ENCODE measurements at places on chromosomes 2 and 18.

- no peaks in the 10 kb centered on the region for H3K36me3 ChIP-seq
- H3K4me3 ChIP-seq: no peak overlapping the region
- no peak overlapping the region for H3K27ac ChIP-seq
- no peaks in the 10 kb centered on the region for H3K27me3 ChIP-seq
Observed at GRCh38 chr2:189514104-189514503, 66.5 kb downstream of the SLC40A1 start.

DNA sequence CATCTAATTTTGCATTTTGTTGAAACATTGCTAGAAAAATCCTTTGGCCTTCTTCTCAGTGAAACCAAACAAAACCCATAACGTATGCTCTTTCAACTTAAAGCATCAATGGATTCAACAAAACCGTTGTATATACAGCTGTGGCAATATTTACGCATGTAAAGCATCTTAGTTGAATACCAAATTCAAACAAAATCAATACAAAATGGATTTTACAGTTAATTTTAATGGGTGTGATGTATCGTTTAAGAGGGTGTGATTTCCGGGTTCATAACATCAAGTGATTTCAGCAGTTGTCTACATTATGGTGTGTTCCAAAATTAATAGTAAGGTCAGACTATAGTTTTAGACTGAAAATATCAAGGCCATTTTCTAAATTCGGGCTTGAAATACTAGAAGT lies 198.2 kb downstream of the TGIF1 start:
- peaks cover 5% of the 10 kb centered on the region for H3K4me1 ChIP-seq
- H3K4me3 ChIP-seq: no peak overlapping the region
- no peaks in the 10 kb centered on the region for H3K27me3 ChIP-seq

GRCh38 chr2:10906926-10907625 lies 4.7 kb upstream of the KCNF1 start:
- peaks cover 10% of the 10 kb centered on the region for H3K4me1 ChIP-seq
- H3K4me3 ChIP-seq: no peak overlapping the region
- DNase-seq: no peak
- peaks cover 15% of the 10 kb centered on the region for H3K27me3 ChIP-seq
- no peak overlapping the region for H3K27ac ChIP-seq

GRCh38 chr2:169664978-169665930 lies 29.0 kb downstream of the CFAP210 start:
- H3K4me3 ChIP-seq: no peak overlapping the region
- no peak for DNase-seq
- H3K27ac ChIP-seq: no peak overlapping the region
- no peaks in the 10 kb centered on the region for H3K27me3 ChIP-seq
- H3K36me3 ChIP-seq: no peaks in the 10 kb centered on the region
- H3K4me1 ChIP-seq: no peaks in the 10 kb centered on the region

DNA sequence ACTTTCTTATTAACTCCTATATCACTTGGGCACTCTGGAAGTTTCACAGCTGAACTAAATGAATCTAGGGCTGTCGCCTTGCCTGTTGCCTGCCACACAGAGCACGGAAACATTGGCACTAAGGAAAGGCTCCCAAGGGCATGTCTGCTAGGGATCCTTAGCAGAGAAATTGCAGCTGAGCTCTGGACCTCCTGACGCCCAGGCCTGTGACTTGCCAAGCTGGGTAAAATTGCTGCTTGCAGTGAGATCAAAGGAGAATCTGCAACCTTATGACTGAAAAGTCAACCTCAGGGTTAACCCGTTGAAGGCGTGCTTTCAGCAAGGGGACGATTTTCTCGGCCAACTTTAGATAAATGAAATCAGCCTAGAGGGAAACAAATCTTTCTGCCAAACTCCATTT lies 189.8 kb downstream of the NCK2 start:
- no peaks in the 10 kb centered on the region for H3K36me3 ChIP-seq
- H3K27me3 ChIP-seq: no peaks in the 10 kb centered on the region
- peaks cover 9% of the 10 kb centered on the region for H3K4me1 ChIP-seq
- no peak for DNase-seq

DNA sequence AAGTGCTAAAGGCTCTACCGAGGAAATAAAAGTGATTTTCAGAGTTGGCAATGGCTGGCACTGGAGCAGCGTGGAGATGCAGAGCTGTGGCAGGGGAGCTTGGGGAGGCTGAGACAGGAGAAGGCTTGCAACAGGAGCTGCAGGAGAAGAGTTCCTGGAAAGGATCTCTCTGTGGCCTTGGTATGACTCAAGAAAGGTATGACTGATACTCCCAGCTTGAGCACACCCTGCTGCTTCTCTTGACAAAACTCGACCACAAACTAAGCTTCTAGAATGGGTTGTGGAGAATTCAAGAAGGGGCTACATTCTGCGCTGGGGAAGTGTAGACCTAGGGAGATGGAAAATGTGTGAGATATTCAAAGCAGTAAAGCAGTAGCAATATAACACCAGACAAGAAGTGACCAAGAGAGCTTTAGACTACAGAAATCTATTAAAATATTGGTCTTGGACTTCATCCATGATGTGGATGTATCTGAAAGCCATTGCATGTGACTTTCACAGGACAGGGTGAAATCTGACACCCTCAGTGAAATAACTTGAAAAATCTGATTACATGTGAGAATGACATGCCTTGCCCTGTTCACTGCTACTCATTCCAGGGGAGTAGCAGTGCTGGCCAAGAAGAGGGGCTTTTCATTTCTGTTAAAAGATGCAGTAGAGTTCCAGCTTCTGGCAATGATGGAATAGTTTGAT lies 41.5 kb downstream of the SUCLG1 start:
- H3K27me3 ChIP-seq: no peaks in the 10 kb centered on the region
- H3K4me1 ChIP-seq: no peaks in the 10 kb centered on the region
- H3K36me3 ChIP-seq: peaks cover 8% of the 10 kb centered on the region
- H3K4me3 ChIP-seq: no peak overlapping the region
- no peak for DNase-seq

DNA sequence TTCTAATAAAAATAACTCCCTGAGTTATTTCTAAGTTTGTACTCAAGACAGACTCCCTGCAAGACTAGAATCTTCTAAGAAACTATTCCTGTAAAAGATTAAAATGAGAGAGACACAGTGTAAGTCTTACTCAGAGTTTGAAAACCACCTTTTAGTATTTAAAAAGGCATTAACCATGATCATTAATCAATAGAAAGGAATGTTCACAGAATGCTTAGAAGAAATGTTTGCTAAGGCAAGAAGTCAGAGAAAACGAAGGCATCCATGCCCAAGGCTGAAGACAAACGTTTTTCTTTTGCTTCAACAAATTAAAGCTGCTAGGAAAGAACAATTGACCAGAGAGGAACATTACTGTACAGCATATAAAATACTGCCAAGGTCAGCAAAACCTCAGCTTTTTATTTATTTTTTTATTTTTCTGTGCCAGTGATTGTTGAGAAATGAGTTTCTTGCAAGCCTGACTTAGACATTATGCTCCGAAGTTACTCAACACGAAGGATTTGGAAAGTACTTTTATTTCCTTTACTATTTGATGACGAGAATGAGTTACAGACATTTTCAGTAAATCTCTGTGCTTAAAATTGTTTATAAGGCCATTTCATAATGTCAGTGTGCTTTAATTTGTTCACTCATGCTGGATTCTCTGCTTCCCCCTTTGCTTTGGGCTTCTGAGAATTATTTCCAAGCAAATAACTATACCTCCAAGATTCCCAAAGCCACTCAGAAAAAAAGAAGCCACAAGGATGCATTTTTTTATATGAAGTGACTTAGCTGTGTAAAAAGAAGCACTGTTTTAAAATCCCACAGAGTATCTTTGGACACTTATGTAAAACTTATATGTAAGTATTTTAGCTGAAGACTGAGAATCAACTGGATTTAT lies 20.5 kb downstream of the RND3 start:
- peak overlapping the region; percentile 33 for H3K4me3 ChIP-seq
- peaks cover 42% of the 10 kb centered on the region for H3K36me3 ChIP-seq
- peak overlapping the region; percentile 74 for H3K27ac ChIP-seq
- H3K27me3 ChIP-seq: no peaks in the 10 kb centered on the region

Measured in esophagus muscularis mucosa (tissue), 4 donors.